ENCODE measurements at places on chromosomes 4 and X.

DNA sequence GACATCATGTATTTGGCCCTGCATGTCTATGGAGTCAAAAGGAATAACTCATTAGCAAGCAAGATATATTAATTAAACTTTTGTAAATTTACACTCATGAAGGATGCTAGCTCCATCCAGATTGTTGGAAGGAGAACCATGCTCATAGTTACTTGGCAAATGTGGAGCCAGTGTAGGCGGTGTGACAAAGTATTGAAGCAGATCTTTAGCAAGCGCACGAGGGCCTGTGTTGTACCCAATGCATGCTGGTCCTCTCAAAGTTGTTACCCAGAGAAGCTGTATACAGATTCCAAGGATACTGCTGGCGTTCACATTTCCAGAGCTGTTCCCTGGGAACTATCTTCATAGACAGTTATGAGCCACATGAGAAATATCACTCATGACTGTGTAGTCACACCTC, 196.4 kb upstream of the MBNL3 start:
- DNase-seq, result no peak

DNA sequence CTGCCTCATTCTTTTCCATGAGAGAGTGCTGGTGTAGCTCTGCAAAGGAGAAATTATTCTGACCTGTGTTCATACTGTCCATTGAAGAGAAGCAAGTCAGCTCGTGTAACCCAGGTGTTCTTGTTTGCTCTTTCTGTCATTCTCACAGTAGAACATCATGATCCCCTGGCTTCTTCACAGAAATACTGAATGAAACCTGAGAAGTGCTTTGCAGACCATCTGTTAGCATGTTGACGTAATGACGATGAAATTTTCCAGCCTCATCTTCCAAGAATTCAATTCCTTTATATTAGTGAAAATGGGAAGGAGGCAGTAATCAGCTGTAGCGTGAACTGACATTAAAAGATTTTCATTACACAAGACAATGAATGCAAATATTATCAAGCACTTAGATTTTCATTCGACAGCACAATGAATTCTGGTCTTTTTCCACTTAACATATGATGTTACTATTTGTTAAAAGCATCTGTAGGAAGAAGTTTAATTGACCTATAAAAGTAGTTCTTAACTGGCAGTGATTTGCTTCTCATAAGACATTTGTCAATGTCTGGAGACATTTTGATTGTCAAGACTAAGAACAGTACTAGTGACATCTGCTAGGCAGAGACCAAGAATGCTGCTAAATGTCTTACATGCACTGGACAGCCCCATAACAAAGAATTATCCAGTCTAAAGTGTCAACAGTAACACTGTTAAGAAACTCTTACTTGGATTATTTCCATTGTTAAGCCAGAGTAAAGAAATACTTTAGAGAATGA, 246.3 kb downstream of the BANK1 start:
- no peak for DNase-seq

GRCh38 chr4:142846108-142846728, at the start of gene INPP4B:
Gene INPP4B, minus strand, starts transcription at chr4:142846301.
- DNase-seq, result no peak

- no peak for DNase-seq
These were observed 174.4 kb downstream of the REPS2 start for GRCh38 chrX:17120816-17121215.

GRCh38 chr4:106291678-106292077, 24.3 kb downstream of the TBCK start:
- no peak for DNase-seq

DNA sequence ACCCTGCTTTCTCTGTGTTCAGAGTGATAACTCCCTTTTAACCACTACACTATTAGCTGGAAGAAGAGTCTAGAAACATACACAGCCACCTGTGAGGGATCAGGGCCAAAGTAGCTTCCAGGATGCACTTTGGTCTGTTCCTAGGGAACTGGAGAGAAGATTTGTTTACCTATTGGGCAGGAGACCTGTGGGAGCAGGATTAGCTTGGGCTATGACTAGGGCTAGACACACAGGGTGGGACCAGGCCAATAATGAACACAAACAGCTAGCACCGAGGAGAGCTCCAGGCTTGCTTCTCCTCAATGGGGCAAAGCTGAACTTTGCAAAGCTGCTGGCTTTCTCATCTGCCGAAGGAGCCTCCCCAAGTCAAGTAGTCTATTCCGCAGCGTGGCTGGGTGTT, 24.4 kb upstream of the MAP7D3 start:
- DNase-seq, result no peak

Measured in NCI-H187 (cell line).